ENCODE measurements at places on chromosomes 16 and 17. TPM values are rescaled to one million over a fixed set of nuclear protein-coding genes. Genes with fewer than 3 reads are reported as not detected.

Gene THOC6
- total RNA-seq: 22.6 TPM

GRCh38 chr16:649631-650030, 466 bp downstream of the WDR90 start:
- DNase-seq: no peak

Gene TBC1D3G
- not detected for total RNA-seq

GRCh38 chr16:79393564-79393963, 207.0 kb downstream of the MAF start:
- no peak for DNase-seq

DNA sequence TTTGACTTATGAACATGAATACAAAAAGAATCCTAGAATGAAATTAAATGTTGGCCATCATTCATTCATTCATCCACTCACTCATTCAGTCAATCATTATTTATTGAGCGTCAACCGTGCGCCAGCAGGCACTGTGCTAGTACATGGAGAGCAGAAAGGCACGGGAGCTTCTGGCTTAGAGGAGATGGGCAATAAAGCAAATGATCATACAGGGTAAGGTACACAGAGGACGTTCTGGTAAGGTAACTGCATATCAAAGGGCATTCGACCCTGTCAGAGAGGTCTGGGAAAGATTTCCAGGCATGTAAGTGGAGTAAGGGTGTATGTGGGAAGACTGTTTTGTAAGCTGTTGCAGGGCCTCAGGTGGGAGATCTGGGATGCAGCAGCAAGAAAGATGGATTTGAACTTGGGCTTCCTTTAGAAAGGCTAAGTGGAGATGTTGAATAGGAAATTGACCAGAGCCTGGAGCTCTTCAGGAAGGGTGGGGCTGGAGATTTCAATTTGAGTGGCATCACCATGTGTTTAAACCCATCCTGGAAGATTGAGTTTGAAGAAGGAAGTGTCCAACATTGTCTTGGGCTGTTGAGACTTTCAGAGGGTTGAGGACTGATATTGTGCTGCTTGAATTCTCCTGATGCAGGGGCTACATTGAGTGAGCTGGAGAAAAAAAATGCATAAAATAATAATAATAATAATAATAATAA, 2.8 kb upstream of the MSI2 start:
- no peak for DNase-seq

- DNase-seq: no peak
These were observed 2.2 kb downstream of the CDH16 start for GRCh38 chr16:66916518-66916917.

DNA sequence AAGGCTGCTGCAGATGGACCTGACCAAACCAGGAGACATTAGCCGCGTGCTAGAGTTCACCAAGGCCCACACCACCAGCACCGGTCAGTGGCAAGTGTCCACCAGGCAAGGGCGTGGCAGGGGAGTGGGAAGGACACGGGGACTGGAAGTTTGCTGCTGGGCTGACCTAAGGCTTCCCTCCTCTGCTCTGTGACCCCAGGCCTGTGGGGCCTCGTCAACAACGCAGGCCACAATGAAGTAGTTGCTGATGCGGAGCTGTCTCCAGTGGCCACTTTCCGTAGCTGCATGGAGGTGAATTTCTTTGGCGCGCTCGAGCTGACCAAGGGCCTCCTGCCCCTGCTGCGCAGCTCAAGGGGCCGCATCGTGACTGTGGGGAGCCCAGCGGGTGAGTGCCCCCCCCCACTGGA, 4.8 kb downstream of the HSD11B2 start:
- DNase-seq: no peak

- DNase-seq: no peak
These were observed 8.0 kb upstream of the TSPOAP1 start for GRCh38 chr17:58336456-58337209.

DNA sequence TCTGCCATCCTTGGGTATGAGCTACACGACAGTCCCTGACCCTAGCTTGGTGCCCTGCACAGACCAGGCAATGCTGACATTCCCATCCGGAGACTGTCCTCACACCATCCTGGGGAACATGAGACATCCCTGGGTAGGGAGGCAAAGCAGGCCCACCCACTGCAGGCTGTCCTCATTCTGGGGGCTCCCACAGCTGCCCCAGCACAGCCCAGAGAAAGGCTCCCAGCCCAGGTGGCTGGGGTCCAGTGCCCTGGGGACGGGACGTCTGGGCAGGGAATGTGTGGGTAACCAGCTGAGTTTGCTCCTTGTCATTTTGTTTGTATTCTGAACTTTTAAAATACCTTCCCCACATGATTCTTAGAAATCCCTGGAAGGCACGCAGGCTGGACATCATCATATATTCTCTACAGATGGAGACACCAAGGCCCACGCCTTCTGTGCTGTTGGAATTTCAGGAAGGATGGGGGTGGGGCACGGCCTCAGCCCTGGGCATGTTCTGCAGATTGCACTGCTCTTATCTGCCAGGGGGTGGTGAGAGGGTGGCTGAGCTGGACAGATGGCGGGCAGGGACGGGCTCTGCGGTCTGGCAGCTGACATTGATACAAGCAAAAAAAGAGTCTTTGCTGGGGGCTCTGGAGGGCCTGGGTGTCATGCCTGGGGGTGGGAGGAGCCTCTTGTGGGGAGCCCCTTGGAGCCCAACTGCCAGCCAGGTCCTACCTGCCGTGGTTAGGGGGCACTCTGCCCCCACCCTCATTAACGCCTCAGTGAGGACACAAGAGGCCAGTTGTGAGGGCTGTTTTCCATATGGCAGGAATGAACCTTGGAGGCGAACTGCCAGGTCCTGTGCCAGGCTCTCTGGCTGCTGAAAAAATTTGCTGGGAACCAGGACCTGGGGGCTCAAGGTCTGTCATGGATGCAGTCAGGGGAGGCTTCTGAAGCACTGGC, 28.4 kb downstream of the LRRC75A start:
- no peak for DNase-seq

- no peak for DNase-seq
These were observed 12.0 kb downstream of the SP2 start for GRCh38 chr17:47907932-47908562.

Gene CPNE7
- total RNA-seq: 4.9 TPM

DNA sequence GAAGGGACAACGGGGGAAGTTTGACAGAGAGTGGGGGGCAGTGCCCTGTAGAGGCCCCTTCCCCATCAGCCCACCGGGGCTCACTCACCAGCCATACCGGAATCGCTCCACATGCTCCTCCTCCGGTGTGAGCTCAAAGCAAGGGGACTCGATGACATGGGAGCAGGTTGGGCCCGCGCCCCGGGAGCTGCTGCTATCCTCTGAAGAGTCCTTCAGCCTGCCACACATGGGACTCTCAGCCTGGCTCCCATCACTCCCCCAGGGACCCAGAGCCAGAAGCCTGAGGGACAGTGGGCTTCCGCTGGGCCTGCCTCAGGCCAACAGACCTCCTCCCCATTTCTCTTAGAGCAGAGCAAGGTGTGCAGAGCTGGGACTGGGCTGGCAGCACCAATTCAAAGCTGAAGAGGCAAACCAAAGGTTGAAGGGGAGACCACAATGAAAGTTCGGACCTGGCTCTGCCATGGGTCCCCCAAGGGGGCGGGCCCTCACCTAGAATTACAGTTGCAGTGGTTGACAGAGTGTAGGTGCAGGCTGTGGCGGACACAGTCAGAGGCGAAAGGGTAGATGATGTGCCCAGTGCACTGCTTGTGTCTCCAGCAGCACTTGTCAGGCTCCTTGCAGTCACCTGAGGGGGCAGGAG, 7.3 kb downstream of the PROCA1 start:
- DNase-seq: no peak

DNA sequence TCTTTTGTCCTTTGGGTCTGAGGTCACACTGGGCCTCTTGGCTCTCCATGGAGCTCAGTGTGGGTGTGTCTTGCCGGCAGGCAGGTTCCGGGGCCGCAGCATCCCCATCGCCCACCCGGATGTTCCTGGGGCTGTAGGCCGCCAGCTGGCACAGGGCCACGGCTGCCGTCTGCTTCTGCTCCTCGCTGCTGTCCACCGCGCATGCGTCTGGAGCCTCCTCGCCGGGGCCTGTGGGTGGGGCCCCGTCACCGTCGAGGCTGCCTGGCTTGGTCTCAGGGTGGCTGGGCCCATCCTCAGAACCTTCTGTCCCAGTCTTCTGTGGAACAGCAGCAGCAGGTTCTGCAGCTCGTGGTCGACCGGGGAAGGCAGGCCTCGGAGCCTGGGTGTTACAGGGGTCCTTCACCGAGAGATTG, 9.6 kb downstream of the ZNF750 start:
- no peak for DNase-seq

Gene CCT6B
- total RNA-seq: 1.7 TPM

Gene MYH3
- total RNA-seq: 4.9 TPM

Gene JPH3
- total RNA-seq: 2.0 TPM

- DNase-seq: no peak
These were observed 10.4 kb downstream of the USB1 start for GRCh38 chr16:58011652-58012051.

DNA sequence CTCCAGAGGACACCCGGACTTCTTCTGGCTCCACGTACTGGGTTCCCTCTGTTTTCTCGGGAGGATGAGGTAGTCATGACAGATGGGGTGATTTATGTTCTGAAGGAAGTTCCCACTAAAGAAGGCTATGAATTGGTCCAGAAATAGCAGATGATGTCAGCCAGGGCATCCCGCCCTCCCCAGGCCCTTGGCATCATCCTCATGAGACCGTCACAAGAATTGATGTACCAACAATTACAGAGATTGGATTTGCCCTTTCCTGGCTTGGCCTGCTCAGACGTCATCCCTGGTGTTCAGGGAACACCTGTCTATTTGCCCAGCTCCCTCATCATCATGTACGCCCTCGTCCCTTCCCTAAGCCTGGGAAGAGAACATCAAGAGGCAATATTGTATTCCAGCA, 102.8 kb upstream of the CCL1 start:
- DNase-seq: no peak
